Suppressor macrophage treated with lipopolysaccharide for 4 hours (primary cell): ENCODE measurements at places on chromosomes 2 and 18.
A peak's percentile ranks its signal among the peaks of the same experiment; 100 is the strongest.

DNA sequence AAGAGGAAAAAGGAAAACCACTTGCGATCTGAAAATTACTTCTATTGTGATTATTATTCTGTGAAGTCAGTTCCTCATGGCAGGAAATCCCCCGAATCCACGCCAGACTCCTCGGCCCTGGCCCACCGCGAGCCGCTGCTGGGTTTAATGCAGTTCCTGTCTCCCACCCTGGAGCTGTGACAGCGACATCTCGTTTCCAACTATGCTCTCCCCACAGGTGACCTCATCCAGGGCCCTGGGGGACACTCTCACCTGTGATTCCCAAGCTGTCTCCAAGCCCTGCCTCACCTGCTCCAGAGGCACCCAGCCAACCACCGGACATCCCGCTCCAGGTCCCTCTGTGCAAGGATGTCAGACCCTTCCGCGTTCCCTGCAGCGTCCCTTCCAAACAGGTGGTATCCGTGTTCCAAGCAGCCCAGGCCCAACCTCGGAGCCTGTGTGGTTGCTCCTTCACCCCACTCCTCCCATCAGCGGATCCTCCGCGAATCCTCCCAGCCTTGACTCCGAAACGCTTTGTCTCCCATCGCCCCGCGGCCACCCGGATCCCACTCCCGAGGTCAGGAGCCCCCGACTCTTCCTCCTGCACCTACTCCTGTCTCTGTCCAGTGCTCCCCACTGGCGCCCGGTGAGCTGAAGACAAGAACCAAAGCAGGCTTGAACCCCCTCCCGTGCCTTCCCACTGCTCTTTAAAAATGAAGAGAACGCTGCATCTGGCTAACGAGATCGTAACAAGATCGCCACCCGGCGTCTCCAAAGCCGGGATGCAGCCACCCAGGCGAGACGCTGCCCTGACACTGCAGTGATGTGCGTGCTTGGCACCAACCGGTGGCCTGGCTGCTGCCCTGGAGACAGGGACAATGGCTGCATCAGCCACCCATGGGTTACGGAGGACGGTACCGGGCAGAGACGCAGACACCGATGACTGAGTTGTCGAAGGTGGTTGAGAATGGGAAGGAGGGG lies 96.5 kb downstream of the NDUFA10 start:
- DNase-seq, result peak; percentile 32

- no peak for DNase-seq
Observed at GRCh38 chr18:39340418-39340817, 1774.8 kb upstream of the CELF4 start.

DNA sequence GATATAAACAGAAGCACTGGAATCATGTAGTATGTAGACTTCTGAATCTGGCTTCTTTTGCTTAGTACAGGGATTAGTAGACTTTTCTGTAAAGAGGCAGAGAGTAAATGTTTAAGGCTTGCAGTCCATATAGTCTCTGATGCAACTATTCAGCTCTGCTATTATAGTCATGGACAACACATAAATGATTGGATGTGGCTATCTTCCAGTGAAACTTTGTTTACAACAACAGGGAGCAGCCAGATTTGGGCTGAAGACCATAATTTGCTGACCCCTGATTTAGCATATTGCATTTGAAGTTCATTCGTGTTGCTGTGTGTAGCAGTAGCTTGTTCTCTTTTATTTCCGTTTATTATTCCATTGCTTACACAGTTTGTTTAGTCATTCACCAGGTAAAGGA lies 55.0 kb downstream of the GPD2 start:
- DNase-seq, result no peak

DNA sequence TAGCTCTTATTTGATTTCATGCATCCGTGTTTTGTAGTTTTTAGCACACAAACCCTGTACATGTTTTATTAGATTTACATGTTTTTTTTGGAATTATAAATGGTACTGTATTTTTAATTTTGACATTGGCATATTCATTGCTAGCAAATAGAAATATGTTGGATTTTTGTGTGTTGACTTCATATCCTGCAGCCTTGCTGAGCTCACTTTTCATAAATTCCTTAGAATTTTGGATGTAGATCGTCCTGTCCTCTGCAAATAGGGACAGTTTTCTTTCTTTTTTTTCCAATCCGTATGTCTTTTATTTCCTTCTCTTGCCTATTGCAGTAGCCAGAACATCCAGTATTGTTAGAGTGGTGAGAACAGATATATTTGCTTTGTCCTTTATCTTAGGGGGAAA lies 46.7 kb upstream of the GPR17 start:
- DNase-seq, result no peak

DNA sequence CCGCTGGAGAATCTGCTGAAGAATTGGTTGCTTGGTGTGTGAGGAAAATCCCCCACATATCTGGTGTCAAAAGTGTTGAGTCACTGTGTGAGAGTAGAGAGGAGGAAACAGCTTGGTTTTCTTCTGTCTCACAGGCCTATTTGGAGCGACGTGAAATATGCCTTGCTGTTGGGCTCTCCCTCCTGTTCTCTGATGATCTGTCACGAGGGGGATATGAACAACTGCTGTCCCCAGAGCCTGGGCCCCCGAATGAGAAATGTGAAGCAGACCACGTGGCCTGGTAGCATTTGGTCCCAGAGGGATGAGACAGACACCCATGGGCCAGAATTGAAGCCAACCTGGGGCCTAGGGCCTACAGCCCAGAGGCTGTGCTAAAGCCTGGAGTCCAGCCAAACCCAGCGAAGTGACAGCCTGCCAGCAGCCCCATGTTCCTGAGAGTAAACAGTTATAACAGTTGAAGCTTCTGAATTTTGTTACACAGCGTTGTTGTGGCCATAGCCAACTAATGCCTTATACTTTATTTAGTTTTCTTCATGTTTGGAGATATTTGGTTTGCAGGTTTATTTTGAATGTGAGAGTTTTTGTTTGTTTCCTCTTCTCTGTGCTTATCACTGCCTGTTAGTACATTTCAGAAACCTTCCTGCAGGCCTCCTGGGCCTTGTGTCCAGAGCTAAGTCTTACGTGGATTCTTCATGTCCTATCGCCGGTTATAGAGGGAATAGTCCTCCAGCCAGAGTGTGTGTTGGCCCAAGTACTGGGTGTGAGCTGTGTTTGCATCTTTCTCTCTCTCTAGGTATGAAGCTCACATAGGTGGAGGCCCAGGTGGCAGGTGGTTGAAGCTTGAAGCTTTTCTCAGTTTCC lies 18.7 kb upstream of the COLEC12 start:
- peak; percentile 88 for DNase-seq

GRCh38 chr2:191222507-191222906 lies 22.7 kb upstream of the MYO1B start:
- no peak for DNase-seq

- no peak for DNase-seq
Observed at GRCh38 chr2:26541401-26542193, 63.7 kb upstream of the OTOF start.

GRCh38 chr2:181253438-181253837 lies 203.7 kb upstream of the ITGA4 start:
- DNase-seq, result no peak

- no peak for DNase-seq
Observed at GRCh38 chr2:156199588-156199987, 132.9 kb downstream of the NR4A2 start.

DNA sequence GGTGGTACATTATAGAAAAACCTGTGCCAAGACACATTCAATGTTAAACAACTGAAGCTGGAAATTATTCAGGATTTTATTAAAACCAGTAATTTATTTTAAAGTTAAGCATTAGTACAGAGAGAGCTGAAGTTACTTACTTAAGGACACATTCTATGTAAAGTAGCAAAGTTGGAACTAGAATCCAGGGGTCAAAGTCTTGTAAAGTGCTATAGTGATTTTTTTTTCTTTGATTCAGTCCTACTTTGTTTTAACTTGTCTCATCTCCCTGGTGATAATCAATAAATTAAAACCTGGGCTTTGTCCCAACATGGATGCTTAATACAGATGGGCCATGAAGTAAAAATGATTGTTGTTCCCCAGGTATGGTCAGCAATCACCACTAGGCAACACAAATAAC lies 1271.8 kb upstream of the CHAC2 start:
- no peak for DNase-seq

DNA sequence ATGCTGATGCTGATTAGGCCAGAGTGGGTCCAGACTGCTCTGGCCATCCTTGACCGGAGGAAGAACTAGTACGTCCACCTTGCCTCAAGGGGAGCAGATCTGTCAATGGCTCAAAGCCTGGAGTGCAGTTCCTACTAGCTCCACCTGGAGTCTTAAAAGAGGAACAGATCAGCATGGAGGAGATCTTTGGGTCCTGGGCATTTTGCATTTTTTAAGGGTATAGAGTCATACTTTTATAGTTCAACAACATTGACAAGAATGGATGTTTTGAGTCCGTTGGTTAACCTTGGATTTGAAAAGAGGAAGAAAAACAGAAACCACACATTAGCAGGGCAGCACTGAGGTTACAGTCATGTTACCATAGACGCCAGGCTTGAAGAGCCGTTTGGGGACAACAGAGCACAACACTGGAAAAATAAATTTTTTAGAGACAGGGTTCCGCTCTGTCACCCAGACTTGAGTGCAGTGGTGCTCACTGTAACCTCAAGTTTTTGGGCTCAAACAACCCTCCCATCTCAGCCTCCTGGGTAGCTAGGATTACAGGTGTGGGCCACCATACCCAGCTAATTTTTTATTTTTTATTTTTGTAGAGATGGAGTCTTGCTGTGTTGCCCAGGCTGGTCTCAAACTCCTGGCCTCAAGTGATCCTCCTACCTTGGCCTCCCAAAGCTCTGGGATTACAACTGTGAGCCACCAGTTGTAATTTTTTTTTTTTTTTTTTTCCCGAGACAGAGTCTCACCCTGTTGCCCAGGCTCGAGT lies 78.5 kb downstream of the PRKCE start:
- DNase-seq, result peak; percentile 85

DNA sequence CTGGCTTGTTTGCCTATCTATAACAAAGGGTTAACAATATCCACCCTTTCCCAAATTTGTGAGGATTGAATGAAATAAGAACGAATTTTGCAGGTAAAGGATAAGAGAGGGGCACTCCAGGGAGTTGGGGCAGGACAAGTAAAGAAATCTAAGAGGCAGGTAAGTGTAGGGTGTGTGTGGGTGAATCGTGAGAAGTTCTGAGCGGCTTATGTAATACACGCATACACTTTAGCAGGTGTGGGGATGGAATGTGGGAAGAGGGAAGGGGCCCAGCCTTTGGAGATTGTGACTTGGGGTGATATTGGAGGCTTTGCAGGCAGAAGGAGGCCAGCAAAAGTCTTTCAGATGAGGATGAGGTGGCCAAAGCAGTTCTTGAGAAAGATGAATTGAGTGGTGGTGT lies 83.2 kb upstream of the AQP4 start:
- DNase-seq, result no peak

DNA sequence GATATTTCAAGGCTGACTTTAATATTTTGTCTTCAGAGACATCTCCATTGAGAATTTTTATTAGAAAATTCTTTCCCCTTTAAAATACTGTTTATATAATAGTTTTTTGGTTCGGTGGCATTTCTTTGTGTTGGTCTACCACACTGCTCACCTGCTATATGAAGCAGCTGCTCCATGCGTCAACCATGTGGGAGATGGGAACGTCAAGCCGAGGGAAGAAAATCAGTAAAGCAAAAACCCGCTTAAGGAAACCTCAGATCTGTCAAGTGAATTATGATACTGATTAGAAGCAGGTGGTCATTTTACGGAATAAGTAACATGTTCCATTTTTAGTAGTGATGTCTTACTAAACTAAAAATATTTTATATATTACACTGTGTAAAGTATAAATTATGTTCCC lies 5.6 kb upstream of the TMEM17 start:
- DNase-seq, result no peak

- DNase-seq, result no peak
Observed at GRCh38 chr2:133444465-133444864, 123.8 kb downstream of the NCKAP5 start.

- DNase-seq, result no peak
Observed at GRCh38 chr2:70417011-70417410, 115.1 kb upstream of the FAM136A start.

DNA sequence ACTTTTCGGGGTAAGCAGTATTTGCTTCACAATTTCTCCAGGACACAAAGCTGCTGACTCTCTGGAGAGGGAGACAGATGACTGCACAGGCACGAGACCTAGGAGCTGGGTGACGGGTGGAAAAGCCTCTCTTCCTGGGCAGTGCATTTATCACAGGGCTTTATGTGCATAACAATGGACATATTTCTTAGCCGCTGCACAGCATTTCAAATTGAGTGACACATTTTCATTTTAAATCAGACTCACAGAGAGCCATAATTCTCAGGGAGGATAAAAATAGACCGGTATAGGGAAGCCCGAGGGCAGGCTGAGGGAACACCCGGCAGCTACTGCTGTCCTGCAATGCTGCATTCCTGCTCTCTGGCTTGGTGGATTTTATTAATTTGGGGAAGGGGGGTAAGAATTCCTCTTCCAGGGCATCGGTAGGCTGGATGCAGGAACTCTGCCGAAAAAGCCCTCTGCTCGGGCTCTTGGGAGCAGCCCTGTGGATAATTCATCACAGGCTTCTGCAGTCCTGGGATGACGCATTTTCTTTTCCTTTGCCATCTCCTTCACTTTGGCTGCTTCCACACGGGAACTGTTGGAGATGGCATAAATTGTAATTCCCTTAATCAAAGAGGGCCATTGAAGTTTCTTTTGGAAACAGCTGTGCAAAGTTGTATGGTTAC lies 108.1 kb upstream of the ACAA2 start:
- DNase-seq, result no peak
